NCI-H524 (cell line): ENCODE measurements at places on chromosomes 12 and 14.

DNA sequence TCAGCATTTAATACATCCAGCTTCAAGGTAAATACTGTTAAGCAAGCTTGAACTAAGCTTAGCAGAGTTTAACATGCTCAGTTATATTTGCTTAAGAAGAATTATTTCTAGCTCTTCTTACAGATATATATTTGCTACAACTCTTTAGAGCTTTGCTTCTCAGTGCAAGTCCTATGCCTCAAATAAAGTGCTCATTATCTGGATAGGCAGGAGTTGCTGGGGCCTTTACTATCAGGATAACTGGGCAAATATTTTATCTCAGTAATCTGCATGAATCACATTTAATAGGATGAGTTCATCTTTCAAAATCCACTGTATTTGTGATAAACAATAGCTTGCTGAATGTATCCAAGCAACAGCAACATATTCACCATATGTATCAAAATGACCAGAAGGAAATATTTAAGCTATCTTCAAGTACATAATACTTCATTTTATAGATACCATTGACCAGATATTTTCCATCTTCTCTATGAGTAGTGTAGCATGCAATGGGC is 187.6 kb downstream of the NOVA1 start:
- no peak for DNase-seq

DNA sequence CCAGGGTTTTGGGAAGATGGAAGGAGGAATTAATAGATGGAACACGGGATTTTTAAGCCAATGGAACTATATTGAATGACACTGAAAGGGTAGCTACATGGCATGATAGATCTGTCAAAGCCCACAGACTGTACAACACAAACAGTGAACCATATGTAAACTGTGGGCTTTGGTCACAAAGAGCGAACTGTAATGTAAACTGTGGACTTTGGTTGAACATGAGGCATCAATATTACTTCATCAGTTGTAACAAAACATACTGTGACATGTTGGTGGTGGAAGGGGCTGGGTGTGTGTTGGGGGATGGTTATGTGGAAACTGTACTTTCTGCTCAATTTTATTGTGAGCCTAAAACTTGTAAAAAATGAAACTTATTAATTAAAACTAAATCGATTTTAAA is 210.6 kb upstream of the HMGA2 start:
- no peak for DNase-seq

GRCh38 chr14:69675245-69675583 is 63.8 kb downstream of the SUSD6 start:
- no peak for DNase-seq

DNA sequence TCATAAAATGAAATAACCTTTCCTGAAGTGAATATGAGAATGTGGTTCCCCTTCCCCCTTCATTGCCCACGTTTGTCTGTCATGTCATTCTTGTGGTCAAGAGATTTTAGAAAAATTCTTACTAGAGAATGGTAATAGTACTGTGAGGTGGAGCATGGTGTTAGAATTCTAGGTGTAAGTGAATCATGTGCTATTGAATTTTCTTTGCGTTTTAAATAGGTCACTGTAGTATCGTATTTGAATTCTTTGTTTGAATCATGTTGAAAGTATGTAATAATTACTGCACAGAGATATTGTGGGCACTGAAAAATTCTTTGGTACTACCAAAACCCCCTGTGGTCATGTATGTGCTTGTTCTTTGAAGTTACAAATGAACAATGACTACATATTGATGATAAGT is 49.9 kb downstream of the FUT8 start:
- no peak for DNase-seq

- no peak for DNase-seq
Observed at GRCh38 chr12:123024819-123025391, 44.4 kb downstream of the ARL6IP4 start.

DNA sequence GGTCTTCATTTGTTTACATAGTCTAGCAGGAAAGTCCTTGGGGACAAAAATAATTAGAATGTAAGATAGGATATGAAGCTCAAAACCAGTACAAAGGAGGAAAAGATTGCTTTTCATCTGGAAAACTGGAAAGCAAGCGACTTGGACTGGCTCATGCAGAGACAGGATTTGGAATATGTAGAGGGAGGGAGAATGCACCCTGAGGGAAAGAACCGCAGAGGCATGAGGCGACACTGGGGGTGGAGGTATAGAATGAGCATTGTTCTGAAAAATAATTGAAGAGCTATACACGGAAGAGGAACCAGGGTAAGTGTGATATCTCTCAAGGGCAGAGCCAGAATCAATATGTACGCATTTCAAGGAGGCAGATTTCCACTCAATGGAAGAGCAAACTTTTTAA is 85.5 kb downstream of the PLEKHG3 start:
- DNase-seq: no peak
